ENCODE measurements at places on chromosomes 3 and 15.

- DNase-seq = no peak
Observed at GRCh38 chr15:57159767-57160166, 216.5 kb upstream of the CGNL1 start.

DNA sequence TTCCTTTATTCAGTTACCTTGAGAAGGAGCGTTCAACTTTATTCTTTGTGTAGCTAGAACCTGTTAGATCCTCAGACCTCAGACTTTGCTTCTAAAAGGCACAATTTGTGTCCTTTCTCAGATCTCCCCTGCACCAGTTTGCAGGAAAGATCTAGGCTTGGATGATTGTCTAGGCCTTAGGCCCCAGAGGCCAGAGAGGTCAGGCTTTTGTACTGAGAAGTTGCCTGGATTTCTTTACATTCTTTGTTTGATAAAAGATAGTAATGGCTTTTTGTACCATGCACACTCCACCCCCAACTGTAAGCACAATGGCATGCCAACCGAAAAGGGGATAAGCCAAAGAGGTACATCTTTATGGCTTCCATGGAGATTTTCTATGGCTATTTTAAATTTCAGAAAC, 719.6 kb upstream of the NR2F2 start:
- no peak for DNase-seq

GRCh38 chr3:15033103-15033502, 32.0 kb downstream of the MRPS25 start:
- DNase-seq = no peak

GRCh38 chr3:42662037-42662812, 8.7 kb downstream of the ZBTB47 start:
- no peak for DNase-seq

- no peak for DNase-seq
Observed at GRCh38 chr15:65044724-65045481, at the start of gene SLC51B. Gene SLC51B, plus strand, starts transcription at chr15:65045387. Its CDS starts 4,618 bp downstream, at chr15:65050005.

- DNase-seq = no peak
Observed at GRCh38 chr3:108201258-108201657, 21.0 kb downstream of the IFT57 start.

DNA sequence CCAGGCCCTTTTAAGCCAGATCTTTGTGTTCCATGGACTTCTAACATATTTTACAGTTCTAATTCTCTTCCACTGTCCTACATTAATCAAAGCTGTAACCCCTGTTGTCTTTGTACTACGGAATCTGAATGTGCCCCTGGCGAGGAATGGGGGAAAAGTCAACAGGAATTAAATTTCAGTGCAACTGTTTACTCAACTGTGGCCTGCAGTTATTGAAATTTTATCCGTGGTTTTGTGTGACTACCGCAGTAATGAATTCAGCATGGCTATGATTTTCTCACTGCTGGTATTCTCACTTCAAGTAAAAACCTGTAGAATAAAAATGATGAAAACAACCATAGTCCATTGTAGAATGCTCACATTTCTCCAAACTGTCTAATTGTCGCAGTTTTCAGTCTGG, 388.0 kb downstream of the FOXP1 start:
- DNase-seq = no peak
